ENCODE measurements at places on chromosomes 13 and 19.

DNA sequence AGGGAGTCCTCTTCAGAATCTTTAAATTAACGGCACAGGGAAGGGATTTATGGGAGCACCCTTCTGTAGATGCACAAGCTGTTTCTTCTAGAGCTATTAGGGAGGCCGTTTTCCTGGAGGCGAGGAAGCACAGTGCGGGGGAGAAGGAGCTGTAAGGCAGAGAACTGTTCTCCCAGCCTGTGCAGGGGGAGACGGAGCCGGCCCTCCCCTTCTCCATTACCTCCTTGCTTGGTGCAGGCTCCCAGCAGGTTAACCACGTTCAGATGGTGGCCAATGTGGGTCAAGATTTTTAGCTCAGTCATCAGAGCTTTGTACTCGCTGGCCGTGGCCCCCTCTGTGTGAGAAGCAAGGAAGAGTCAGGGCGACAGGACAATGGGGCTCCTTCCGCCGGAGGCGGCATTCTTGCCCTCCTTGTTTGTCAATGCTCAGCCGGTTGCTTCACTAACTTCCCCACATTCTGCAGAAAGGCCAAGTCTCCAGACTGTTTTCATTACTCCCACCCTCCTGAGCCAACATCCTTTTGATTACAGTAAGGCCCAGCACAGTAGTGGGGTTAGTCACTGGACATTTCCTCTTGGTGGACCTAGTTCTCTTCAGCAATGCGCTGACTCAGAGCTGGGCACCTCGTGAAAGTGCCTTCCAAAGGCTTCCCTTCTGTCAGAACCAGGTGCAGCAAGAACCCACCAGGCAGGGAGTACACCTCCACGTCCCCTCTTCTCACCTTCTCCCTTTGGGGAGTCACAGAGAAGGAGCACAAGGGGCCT lies 165.4 kb downstream of the FLT1 start:
- peak; percentile 88 for DNase-seq

GRCh38 chr13:59877933-59878332 lies 285.8 kb downstream of the DIAPH3 start:
- no peak for DNase-seq

DNA sequence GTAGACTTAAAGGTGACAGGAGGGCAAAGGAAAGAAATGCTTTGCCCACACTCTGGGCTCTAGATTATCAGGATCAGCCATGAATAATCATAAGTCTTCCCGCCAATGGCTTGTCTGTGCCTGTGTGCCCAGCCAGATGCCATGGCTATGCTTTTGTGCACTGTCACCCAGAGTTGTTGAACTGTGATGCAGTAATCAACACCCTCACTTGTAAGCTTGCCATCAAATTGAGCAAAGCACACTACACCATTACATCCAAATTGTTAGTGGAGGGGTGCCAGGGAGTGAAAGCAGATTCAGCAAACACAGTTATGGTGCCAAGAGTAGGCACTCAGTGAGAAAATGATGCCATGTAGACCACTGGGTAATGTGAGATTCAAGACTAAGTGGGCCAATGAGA lies 845.3 kb upstream of the MIR17HG start:
- DNase-seq, result no peak

DNA sequence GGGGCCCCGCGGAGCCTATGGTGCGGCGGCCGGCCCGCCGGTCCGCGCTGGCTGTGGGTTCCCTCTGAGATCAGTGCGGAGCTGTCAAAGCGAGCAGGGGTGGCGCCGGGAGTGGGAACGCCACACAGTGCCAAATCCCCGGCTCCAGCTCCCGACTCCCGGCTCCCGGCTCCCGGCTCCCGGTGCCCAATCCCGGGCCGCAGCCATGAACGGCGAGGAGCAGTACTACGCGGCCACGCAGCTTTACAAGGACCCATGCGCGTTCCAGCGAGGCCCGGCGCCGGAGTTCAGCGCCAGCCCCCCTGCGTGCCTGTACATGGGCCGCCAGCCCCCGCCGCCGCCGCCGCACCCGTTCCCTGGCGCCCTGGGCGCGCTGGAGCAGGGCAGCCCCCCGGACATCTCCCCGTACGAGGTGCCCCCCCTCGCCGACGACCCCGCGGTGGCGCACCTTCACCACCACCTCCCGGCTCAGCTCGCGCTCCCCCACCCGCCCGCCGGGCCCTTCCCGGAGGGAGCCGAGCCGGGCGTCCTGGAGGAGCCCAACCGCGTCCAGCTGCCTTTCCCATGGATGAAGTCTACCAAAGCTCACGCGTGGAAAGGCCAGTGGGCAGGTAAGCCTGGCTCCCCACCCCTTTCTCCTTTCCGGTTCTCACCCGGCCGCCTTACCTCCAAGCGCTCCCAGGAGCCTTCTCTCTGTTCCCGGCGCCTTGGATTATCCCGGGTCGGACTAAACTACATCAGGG lies at the start of gene PDX1:
PDX1 (plus strand) TSS at position 67 of the 743 bp plus-strand sequence; CDS start at position 206, 139 bp downstream.
- no peak for DNase-seq

GRCh38 chr19:46785054-46785979 lies 3.1 kb downstream of the SLC1A5 start:
- no peak for DNase-seq

DNA sequence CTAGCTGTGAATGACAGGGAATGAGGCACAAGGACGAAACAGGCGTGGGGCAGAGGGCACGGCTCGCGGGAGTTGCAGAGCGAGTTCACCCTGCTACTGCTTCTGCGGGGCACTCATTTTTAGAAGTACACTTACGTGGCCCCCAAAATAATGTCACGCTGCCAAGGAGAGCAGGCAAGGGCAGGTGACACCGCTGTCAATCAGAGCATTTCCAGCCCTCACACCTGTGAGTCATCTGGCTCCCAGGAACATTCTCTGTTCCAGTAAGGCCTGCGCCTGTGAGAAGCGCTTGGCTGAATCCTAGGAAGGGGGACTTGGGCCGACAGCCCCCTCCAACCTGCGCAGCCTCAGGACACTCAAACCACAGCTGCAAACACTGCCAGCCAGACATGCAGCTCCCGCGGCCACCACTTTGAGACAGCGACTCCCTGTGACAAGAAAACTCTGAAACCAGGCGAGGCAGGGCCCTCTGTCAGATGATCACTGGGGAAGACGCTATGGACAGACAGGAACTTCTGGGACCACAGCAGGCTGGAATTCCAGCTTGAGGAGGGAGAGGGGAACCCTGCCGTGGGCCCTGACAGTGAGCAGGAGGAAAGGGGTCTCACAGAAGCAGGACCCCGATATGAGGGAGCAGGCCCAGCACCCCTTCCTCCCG lies 12.7 kb downstream of the DOT1L start:
- no peak for DNase-seq

DNA sequence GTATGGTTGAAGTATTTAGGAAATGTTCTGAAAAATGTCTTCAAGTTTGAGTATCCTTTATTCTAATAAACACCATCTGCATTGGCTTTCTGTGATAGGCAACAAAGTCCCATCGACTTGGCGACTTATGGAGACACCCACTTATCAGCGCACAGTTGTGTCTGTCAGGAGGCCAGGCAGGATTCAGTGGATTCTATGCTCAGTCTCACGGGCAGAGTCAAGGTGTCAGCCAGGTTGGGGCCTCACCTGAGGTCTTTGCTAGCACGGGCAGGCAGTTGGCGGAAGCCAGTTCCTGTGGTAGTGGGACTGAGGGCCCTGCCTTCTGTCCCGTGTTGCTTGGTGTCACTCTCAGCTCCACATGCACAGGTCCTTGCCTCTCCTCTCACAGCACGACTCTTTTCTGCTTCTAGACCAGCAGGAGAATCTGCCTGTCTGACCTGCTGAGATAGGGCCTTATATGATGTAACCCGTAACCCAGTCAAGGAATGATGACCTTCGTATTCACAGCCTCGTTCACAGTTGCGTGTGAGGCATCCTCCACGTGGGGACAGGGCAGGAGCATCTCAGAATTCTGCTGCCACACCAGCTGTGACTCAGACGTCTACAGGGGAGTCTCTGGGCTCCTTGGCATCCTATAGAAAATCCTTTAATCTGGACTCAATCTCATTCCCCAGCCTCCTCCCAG lies 10.0 kb downstream of the CUL4A start:
- no peak for DNase-seq

GRCh38 chr13:96796091-96796633 lies 198.1 kb downstream of the OXGR1 start:
- DNase-seq, result no peak

- no peak for DNase-seq
Measured at GRCh38 chr13:111533900-111534683, 213.7 kb downstream of the TEX29 start.
